Stimulated activated CD8-positive, alpha-beta memory T cell treated with anti-CD3 and anti-CD28 coated beads, Interleukin-2, amount 100 ng/mL, for 48 hours (primary cell): ENCODE measurements at places on chromosomes 2 and 18.

DNA sequence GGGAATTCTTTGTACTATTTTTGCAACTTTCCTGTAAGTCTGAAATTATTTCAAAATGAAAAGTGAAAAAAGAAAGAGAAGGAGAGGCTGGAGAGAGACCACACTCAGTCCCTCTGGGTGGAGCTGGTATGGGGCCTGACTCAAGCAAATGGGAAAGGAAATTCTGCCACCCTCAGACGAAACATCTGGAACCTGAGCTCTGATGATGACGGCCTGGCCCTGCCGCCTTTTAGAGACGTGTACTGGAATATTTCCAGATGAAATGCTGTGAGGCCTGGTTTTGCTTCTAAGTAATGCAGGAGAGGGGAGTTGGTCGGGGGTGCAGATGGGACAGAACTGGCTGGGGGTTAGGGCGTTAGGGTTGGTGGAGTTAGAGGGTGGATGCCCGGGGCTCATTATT lies 57.4 kb upstream of the GLI2 start:
- DNase-seq = no peak

DNA sequence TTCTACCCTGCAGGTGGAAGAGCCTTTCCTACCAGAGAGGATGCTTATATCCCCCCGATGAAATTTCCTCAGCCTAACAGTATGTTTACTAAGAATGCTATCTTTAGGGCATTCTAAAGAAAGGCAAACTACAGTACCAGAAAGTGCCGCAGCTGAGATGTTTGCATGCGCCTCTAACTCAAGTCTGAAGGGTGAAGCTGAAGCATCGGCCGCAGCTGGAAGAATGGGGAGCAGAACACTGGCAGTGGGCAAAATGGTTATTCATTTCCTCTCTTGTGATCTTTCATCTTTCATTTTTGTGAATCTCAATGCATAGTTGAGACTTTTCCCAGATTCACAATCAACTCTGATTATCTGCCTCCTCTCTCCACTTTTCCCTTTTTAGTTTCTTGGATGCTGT lies 648.2 kb upstream of the ZEB2 start:
- DNase-seq = no peak

- no peak for DNase-seq
Measured at GRCh38 chr2:38666556-38666910, 619 bp downstream of the GALM start.

DNA sequence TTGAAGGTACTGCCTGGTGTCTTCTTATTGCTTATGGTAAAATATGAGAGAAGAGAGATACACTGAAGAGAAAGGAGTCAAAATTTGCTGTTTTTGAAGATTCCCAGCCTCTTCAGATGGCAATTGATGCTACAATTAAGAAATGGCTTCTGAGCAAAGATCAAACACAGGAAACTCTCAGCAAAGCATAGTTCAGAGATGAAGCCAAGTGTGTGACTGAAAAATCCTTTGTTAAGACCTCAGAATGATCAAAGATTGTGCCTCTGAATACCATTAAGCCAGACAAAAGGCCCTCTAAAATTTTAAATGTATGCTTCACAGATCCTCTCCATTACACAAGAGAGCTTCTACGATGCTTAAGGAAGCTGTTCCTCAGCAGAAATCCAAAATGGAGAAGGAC lies 216.3 kb downstream of the UXS1 start:
- no peak for DNase-seq

DNA sequence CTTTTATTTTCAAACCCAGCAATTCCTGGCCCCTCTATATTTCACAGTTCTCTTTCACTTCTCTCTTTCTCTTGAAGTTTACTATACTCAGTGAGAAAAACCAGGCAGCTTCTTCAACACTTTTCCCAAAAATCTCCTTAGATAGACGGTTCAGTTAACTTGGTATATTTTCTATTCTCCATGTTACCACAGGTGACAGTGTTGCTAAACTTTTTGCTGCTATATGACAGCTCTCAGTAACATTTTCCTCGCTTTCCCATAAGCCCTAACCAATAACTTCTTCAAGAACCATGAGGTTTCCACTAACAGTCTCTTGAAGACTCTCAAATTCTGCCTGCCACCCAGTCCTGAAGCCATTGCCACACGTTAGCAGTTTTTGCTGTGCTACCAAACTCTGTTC lies 45.8 kb downstream of the CYBRD1 start:
- DNase-seq = no peak

DNA sequence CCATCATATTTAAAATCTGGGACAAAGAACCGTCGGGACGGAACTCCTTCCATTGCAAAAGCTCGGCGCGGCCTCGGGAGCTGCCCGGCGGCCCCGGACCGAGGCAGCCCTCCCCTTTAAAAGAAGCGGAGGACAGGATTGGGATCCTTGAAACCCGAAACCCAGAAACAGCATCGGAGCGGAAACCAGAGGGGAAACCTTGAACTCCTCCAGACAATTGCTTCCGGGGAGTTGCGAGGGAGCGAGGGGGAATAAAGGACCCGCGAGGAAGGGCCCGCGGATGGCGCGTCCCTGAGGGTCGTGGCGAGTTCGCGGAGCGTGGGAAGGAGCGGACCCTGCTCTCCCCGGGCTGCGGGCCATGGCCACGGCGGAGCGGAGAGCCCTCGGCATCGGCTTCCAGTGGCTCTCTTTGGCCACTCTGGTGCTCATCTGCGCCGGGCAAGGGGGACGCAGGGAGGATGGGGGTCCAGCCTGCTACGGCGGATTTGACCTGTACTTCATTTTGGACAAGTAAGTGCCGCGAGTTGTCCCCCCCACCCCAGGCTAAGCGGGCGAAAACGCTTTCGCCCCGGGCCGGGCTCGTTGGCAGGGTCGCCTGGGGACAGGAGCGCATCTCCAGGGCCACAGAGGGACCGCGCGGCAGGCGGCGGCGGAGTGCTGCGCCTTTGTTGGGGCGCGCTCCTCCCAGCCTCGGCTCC lies at the start of gene ANTXR1:
Gene ANTXR1, plus strand, starts transcription at position 38 of the 698 bp plus-strand sequence. Its CDS starts 321 bp downstream, at position 359.
- no peak for DNase-seq
